ENCODE measurements at places on chromosomes 11 and 22.
A peak's percentile ranks its signal among the peaks of the same experiment; 100 is the strongest.

- no peak for DNase-seq
Measured at GRCh38 chr11:68354148-68354872, 41.9 kb downstream of the LRP5 start.

DNA sequence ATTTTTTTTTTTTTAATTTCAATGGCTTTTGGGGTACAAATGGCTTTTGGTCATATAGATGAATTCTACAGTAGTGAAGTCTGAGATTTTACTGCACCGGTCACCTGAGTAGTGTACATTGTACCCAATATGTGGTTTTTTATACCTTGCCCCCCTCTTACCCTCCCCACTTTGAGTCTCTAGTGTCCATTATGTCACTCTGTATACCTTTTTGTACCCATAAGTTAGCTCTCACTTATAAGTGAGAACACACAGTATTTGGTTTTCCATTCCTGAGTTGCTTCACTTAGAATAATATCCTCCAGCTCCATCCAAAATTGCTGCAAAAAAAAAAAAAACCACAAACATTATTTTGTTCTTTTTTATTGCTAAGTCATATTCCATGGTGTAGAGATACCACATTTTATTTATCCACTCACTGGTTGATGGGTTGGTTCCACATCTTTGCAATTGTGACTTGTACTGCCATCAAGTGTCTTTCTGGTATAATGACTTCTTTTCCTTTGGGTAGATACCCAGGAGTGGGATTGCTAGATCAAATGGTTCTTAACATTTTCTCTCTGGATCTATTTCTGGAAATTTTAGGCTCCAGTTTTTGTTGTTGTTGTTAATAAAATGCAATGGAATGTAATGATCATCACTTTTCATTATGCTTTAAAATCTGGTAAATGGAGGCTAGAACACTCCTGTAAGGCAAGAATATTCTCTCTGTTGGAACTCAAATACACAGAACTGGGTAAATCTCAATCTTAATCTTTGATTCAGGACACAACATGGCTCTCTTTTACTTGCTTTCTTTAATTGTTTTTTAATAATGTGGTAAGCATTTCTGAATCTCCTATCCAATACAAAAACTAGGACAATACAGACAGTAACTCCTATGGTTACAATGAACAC, 10.3 kb downstream of the NEAT1 start:
- DNase-seq = peak; percentile 23

GRCh38 chr11:64358536-64358906, 441 bp upstream of the RPS6KA4 start:
- no peak for DNase-seq

GRCh38 chr11:119673759-119674336, 55.2 kb downstream of the NECTIN1 start:
- peak; percentile 41 for DNase-seq

DNA sequence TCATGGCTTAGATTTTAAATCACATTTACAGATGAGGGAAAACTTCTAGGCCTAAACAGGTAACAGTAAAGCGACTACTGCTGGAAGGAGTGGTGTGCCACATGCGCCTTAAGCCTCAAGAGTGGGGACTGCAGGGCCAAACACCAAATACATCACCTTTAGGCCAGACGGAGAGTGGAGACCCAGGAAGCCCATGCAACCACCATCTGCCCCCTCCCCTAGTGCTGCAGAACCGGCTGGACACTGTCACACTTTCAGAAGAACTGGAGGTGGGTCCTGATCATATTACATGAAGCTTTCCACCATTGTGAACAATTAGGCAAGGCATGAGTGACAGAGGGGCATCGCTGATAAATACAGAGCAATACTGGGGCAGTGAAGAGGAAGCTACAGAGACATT, 28.9 kb downstream of the SLC25A18 start:
- no peak for DNase-seq

GRCh38 chr22:36741968-36742367, 34.0 kb downstream of the IFT27 start:
- DNase-seq = no peak

- no peak for DNase-seq
Measured at GRCh38 chr11:13289081-13289480, 11.5 kb downstream of the BMAL1 start.

DNA sequence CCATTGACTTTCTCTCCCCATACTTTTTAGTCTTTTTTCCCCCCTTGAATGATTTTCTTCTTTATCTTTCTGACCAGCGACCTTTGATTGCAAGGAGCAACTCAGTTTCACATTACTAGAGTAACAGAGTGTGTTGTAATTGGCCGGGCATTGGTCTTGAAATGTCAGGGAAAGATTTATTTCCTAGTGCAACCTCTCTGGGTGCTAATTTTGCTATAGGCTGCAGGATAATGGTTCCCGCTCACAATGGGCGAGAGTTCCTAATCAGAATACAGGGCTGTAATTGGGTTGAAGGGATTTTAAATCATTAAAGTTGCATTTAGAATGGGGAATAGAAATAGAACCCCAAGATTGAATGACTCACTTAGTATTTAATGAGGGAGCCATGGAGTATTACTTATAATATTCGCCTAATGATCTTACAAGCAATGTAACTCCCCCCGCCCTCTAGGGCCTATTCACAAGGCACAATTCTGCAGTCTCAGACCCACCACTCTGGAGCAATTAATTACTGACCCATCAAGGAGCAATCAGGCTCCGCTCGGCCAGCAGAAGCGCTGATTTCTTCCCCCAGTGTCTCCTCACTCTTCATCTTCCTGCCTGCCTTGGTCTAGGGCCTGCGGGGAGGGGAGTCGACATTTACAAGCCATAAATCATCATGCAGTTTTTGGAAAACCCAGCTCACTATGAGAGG, 725.9 kb downstream of the NTM start:
- no peak for DNase-seq

DNA sequence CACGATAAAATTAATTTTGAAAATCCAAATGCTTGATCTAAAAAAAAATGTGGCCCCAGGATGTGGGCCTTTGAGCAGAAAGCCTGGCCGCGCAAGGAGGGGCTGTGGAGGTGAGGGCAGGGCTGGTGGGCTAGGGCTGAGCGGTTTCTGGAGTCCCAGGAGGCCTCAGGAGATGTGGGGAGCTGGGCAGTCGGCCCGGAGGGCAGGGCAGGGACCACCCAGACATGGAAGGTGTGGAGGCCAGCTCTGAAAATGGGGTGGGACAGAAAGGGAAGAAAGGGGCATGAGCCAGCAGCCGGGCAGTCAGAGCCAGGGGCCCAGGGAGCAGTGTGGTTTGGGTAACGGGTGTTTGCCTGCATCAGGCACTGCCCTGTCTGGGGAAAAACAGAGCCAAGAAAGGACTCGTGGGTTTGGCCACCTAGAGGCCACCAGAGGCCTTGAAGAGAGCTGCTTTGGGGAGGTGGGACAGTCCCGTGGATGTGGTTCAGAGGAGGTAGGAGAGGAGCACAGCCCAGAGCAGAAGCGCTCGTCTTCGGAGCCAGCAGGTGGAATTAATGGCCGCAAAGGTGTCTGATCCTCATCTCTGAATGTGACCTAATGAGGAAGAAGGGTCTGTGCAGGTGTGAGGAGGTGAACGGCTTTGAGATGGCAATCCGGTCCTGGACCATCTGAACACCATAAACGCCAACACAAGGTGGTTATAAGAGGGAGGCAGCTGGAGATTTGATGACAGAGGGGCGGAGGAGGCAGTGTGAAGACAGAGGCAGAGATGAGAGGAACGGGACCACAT, 50.2 kb downstream of the IGF2 start:
- DNase-seq = no peak

DNA sequence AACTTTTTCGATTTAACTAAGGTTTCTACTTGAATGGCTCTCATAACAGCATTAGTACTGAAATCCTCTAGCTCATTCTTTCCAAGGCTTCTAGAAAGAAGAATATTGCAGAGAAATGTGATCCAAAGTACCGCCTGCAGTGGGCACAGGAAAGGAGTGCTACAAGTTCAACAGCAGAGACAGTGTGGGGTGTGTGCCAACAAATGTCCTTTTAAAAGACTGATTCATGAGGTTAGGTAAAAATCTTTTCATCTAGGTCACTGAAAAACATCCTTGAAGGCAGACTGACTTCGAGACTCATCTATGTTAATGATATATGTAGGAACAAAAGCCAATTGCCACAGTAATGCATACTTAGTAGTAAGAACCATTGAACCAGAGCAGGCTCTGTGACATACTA, 349.1 kb upstream of the PITPNB start:
- no peak for DNase-seq

DNA sequence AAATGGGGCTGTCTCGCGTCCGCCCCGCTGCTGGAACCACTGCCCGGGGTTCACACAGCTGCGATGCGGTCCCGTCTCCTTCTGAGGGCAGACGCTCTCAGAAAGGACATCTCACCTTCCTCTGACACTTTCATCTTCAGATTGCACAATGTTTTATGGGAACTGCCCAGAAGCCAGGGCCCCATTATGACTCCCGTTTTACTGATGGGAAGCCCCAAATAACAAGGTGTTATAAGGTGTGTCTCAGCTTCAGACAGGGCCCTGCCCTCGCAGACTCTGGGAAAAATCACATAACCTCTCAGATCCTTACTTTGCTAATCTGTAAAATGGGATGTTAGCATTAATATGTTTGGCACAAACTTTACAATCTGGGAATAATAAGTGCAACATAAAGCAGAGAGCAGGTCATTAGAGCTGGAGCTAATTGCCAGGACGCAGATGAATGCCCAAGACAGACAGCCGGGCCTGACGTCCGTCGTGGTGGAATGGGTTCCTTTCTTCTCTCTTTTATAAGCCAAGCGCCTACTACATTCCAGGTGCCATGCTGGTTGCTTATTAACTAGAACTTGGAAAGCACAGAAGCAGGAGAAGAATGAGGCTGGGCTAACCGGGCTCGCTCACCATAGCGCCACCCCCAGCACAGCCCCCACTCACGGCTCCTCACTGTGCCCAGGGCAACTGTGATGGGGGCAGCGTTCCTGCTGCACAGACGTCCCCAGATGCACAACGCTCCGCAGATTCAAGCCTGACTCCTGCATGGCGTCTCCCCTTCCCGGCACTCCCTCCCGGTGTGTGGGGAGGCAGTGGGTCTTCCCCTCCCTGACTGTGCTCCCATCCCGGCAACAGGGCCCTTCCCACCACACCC, 43.8 kb downstream of the TRMU start:
- no peak for DNase-seq

DNA sequence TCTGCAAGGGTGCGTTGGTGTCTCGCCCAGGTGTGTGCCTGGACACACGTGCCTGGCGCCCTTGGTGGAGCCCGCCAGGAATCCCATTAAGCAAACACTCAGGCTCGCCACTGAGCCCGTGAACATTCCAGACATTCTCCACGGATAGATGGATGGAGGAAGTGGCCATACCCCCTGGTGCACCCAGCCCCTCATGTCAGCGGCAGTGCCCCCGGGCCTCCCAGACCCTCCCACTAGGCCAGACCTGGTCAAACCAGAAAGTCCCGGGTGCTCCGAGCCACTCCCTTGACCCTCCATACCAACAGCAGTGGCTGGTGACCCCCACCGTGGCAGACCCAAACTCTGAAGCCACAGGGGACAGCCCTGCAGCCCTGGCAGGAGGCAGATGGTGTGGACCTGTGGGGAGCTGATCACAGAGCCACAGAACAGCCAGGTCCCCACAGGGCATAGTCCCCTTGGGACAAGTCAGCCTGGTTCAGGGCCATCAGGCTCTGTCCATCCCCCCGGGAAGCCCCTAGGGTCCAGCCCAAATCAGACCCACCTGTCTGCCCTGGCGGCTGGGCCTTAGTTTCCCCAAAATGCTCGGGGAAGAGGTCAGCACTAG, 1.9 kb downstream of the EPS8L2 start:
- no peak for DNase-seq

- DNase-seq = peak; percentile 75
Measured at GRCh38 chr11:64759722-64760719, at the start of gene PYGM. PYGM (minus strand) TSS chr11:64759974; CDS start chr11:64759898, 76 bp downstream.

DNA sequence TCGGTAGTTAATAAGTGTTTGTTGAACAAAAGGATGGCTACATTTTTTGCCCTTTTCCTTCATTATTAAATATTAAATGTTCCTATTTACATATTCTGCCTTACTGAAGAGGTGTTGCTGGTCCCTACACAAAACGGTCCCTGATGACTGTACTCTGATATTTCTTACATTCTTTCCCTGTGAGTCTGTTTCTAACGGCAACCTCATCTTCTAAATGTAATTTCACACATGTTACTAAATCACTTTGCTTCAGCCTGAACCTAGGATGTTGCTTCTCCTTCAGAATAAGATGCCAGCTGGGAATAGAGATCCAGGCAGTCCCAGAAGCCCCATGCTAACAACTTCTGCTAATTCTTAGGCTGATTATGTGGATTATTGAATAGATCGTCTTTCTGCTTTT, 50.3 kb downstream of the SPON1 start:
- peak; percentile 87 for DNase-seq

GRCh38 chr11:13222285-13222684, 55.3 kb upstream of the BMAL1 start:
- DNase-seq = no peak

GRCh38 chr22:46437671-46438440, 99.6 kb downstream of the CELSR1 start:
- DNase-seq = no peak

DNA sequence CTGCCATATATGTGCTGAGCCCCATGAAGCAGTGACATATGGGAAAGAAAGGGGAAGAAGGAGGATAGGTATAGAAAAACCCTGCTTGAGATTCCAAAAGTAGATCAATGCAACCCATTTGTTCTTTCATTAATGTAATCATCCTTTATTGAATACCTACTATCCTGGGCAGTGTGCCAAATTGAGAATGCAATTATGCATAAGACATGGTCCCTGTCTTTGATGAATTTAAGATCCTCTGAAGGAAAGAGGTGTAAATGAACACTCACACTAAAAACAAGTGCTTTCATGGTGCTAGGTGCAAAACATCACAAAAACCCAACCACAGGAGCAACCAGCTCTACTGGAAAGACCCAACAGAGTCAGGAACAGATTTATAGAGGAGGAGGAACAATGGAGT, 29.7 kb downstream of the FLI1 start:
- no peak for DNase-seq

GRCh38 chr11:94068764-94069163, 47.6 kb downstream of the HEPHL1 start:
- no peak for DNase-seq

- DNase-seq = no peak
Measured at GRCh38 chr11:86983021-86983488, 27.9 kb upstream of the FZD4 start.

- no peak for DNase-seq
Measured at GRCh38 chr11:130180896-130181294, 21.3 kb downstream of the ST14 start.

- no peak for DNase-seq
Measured at GRCh38 chr11:37182031-37182430, 584.0 kb upstream of the RAG2 start.

GRCh38 chr22:46661221-46661851, 41.1 kb downstream of the GRAMD4 start:
- no peak for DNase-seq

DNA sequence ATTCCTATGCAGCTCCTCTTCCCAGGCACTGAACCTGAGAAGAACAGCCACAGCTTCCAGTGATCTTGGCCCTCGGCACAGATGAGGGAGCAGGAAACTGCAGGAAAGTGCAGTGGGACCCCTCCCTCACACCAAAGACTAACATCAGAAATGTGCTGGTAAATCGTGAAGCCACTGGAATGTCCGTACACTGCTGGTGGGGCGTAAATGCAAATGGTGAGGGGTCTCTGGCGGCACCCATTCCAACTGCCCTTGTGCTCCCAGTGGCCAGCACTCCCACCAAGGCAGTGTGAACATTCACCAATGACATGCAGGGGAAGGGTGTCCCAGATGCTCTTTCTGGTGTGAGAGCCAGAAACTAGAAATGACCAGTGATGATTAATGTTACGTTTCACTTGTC, 574.0 kb downstream of the BRD1 start:
- no peak for DNase-seq

All from NCI-H82 (cell line).